ENCODE measurements at places on chromosomes 2 and 18. TPM values are rescaled to one million over a fixed set of nuclear protein-coding genes. Genes with fewer than 3 reads are reported as not detected.

DNA sequence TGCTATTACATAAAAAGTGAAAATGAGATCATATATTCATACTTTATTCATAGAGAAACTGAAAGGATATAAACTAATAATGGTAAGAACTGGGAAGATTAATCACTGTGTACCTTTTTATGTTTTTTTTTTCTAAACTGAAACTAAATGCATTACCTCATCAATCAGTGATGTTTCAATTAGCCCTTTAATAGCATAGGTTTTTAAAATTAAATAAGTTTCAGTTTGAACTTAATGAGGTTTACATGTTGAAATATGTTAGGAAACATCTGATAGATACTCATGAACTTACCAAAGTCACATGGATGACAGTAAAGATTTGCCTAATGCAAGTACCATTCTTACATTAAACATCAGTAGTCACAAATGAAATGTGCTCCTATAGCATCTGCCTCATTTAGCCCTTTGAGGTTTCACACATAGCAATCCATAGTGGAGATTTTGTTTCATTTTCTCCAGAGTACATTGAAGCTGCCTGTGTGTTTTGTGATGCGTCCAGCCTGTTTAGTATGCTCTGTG is 8.9 kb downstream of the MAPRE2 start:
- H3K36me3 ChIP-seq: no peaks in the 10 kb centered on the region
- peaks cover 68% of the 10 kb centered on the region for H3K4me1 ChIP-seq
- peak overlapping the region; percentile 54 for H3K27ac ChIP-seq
- peak overlapping the region; percentile 7 for H3K4me3 ChIP-seq

DNA sequence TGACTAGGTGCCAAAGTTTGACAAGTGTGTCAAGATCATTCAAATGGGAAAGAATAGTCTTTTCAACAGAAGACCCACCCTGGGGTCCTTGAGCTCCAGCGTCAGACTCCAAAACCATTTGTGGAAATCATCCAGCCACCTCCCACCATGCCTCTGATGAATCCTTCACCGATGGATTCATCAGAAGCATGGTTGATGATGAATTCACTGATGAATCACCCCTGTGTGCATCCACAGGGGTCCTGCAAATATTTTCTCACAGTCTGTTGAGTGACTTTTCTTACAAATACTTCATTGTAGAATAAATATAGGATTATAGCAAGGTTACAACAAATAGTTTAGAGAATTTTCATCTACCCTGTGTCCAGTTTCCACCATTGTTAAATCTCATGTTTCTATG is 4.3 kb downstream of the UGT1A9 start:
- no peak overlapping the region for H3K27ac ChIP-seq
- no peaks in the 10 kb centered on the region for H3K36me3 ChIP-seq
- H3K4me1 ChIP-seq: no peaks in the 10 kb centered on the region
- no peaks in the 10 kb centered on the region for H3K27me3 ChIP-seq
- H3K4me3 ChIP-seq: no peak overlapping the region

GRCh38 chr2:240921995-240922244 is 15.8 kb downstream of the CROCC2 start:
- H3K36me3 ChIP-seq: no peaks in the 10 kb centered on the region
- no peak overlapping the region for H3K27ac ChIP-seq
- peaks cover 13% of the 10 kb centered on the region for H3K4me1 ChIP-seq
- no peak overlapping the region for H3K4me3 ChIP-seq

DNA sequence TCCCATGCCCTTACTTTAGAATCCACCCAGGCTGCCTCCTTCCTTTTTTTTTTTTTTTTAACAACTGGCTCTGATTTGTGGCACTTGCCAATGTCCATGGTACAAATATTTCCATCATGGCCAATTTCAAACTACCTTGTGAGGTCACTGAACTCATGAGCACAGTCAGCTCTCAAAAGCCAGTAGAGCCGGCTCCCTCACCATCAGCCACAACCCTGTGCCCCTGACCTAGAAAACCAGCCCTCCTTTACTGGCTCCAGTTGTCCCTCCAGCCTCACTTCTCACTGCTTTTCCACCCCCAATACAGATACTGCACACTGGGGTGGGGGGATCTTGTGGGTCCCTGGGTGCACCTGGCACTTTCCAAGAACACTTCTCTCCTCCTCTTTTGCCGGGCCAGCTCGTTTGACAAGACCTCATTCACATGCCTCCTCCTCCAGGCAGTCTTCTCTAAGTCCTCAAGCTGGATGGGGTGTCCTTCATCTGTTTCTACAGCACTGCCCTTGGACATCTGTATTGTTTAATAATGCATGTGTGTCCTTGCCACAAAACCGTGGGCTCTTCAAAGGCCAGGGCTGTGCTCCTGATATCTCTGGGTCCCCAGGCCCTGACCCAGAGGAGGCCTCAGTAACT is 35.5 kb downstream of the SDC1 start:
- no peak for DNase-seq
- no peak overlapping the region for H3K27ac ChIP-seq
- H3K4me1 ChIP-seq: peaks cover 43% of the 10 kb centered on the region
- H3K36me3 ChIP-seq: no peaks in the 10 kb centered on the region

DNA sequence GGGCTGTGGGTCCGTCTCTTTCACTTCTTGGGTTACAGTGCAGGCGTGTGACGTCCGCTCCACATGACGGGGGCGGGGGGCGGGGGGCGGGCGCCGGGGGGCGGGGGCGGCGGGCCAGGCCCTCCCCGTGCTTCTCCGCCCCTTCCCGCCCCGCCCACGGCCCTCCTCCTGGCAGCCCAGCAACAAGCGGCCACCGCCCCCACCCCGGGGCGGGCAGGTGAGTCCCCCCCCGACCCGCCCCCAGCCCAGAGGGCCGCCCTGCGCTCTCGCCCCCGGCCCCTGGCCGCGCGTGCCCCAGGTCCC is 3.6 kb downstream of the ZNF516 start:
- peaks cover 37% of the 10 kb centered on the region for H3K4me1 ChIP-seq
- DNase-seq: peak; percentile 86
- no peaks in the 10 kb centered on the region for H3K36me3 ChIP-seq

DNA sequence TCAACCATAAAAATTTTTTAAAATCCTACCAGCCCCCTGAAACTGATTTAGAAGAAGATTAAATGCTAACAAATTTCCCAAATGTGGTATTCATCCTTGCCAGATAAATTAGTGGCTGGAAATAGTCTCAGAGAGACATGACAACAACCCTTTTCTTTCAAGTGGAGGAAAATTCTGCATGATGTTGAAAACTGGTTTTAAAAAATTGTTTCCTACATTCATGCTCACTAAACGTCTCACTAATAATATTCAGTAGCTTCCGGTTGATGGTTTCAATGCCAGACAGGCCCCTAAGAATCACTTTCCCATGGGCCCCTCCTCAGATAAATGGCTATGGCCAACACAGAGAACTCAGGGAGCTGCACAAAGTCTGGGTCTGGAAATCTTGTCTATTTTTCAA is 43.2 kb downstream of the NCKAP5 start:
- no peak for DNase-seq
- H3K27ac ChIP-seq: no peak overlapping the region
- H3K4me3 ChIP-seq: no peak overlapping the region

DNA sequence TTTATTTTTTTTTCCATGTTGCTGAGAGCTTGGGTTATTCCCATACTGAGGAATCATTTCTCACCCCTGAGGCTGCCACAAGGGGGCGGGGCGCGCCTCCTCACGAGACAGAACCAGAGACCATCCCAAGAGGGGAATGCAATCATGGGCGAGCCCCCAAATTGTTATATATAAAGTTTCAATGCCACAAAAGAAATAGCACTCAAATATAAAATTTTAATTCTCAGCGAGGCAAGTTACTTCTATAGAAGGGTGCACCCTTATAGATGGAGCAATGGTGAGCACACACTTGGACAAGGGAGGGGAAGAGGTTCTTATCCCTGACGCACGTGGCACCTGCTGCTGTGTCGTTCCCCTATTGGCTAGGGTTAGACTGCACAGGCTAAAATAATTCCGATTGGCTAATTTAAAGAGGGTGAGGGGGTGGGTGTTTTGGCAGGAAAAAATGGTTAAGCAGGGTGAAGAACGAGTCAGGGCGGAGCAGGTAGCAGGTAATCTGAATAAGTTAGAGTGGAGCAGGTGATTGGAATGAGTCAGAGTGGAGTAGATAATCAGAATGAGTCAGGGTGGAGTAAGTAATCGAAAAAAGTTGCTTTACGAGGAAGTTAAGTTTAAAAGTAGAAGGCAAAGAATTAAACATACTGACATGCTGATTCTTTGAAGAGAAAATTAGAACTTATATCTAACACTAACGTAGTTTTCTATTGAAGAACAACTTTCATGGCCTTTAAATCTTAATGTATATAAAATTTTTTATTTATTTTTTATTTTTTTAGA is 177.5 kb downstream of the MTCL1 start:
- H3K36me3 ChIP-seq: no peaks in the 10 kb centered on the region
- H3K27me3 ChIP-seq: no peaks in the 10 kb centered on the region
- H3K27ac ChIP-seq: no peak overlapping the region

Gene NDUFV2
- total RNA-seq: 108 TPM

Gene SLC5A7
- 0.30 TPM for total RNA-seq

Gene EDAR
- 0.12 TPM for total RNA-seq

Measured in lower lobe of right lung (tissue), 2 donors.